Stimulated activated CD4-positive, alpha-beta T cell treated with anti-CD3 and anti-CD28 coated beads, Interleukin-1b, Interleukin-23, amount 100 ng/mL, for 1 hour (primary cell): ENCODE measurements at places on chromosomes 2 and 18.

GRCh38 chr2:162490761-162491470 is 147.0 kb downstream of the GCA start:
- DNase-seq, result no peak

- no peak for DNase-seq
Measured at GRCh38 chr2:111091811-111092211, 28.9 kb upstream of the BCL2L11 start.

- DNase-seq, result no peak
Measured at GRCh38 chr2:3476321-3476984, 42.9 kb downstream of the ADI1 start.

- no peak for DNase-seq
Measured at GRCh38 chr18:37481072-37481471, 84.5 kb downstream of the CELF4 start.

DNA sequence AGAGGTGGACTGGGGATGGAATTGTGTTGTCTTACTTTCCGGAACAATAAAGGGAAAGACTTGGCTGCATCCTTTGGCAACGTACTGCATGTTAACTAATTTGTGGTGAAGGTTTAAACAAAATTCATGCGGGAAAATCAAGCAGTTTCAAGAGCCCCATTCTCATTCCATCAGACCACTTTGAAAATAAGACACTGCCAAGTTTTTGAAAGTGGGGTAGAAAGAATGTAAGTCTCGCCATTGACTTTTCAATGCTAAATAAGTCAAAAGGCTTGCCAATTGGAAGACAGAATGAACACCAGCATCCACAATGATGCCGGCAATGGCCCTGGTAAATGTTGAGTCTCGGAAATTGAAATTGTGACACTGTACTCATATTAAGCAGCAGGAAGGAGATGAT is 322.0 kb downstream of the RND3 start:
- DNase-seq, result no peak
